Suppressor macrophage (primary cell): ENCODE measurements at places on chromosomes 7 and 10.

GRCh38 chr10:133245439-133246235, 8.0 kb downstream of the VENTX start:
- no peak for DNase-seq

DNA sequence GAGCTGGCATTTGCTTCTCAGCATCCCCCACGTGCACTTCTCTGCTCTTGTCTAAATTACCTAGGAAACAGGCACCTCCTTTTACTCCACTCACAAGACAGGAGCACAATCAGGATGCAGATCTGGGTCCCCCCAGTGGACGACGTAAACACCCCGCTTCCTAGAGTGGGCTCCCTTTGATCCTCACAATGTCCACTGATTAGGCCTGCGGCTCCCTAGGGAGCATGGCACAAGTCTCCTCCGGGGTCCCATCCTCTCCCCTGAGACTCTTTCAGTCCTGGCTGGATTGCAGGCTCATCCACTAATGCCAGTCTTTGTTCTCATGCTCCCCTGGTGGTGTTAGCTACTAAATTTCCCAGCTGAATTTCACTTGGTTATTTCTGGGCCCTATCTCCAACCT, 98.3 kb downstream of the GLI3 start:
- no peak for DNase-seq

GRCh38 chr10:63209705-63210104, 76.6 kb downstream of the NRBF2 start:
- DNase-seq: no peak

DNA sequence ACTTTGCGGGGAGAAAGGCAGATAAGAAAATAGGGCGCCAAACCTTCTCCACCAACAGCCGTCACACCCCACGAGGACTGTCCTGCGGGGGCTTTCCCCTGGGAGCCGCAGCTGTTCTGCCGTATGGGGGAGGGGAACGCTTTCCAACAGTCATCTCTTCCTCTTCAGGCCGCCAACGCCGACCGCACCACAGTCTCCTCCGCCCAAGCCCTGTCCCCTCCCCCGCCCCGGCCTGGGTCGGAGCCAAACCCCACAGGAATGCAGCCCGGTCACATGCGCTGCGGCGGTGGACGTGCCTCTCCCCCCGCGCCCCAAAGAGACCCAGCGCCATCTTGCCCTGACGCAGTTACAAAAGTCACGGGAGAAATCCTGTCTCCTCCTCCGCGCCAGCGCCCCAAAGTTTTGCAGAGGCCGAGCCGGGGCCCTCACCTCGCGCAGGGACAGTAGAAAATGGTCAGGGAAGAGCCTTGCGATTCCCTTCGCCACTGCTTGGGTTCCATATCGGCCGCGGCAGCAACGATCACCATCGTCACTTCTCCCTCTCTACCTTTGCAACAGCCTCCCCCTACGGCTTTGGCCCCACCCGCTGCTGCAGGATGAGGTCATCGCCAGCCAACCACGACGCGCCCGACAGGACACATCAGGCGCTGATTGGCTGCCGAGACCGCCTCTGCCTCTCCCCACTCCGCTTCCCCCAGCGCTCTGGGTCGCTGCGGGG, 1.3 kb upstream of the KMT2E start:
- DNase-seq: peak; percentile 100

GRCh38 chr7:105149827-105150226, 135.8 kb downstream of the KMT2E start:
- no peak for DNase-seq

DNA sequence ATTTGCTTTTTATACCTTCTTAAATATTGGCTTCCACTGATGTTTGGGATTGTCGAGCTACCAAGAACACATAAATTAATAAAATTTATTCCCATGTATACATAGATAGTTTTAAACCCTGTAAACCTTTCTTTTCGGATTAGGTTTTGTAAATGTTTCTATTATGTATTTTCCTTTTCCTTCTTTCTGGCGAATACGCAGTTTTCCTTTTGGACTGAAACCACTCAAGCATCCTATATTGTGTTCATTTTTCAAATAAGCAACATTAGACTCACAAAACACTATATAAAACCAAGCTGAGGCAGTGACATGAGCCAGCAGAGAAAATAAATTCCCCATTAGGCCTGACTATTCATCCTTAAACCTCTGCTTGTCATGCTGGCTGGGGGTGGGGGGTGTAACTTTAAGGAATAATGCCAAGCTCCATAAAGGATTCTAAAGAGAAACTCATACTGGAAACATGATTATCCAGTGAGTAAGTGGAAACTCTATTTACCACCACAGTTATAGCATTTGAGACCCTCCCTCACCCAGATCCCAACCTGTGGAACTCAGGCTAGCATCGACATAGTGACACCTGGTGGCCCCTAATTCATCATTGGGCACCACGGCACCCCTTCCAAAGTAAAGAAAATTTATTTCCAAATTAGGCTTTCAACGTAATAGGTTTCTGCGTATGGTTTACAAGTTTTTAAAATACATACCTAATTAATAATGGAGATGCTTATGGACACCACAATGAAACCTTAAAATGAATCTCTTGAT, 86.5 kb upstream of the CELF2 start:
- no peak for DNase-seq

GRCh38 chr10:50823789-50824188, 61.6 kb downstream of the A1CF start:
- DNase-seq: no peak

- DNase-seq: no peak
Measured at GRCh38 chr7:76267107-76267893, 35.2 kb upstream of the HSPB1 start.

- DNase-seq: peak; percentile 80
Measured at GRCh38 chr10:106830471-106830870, 334.0 kb downstream of the SORCS1 start.

DNA sequence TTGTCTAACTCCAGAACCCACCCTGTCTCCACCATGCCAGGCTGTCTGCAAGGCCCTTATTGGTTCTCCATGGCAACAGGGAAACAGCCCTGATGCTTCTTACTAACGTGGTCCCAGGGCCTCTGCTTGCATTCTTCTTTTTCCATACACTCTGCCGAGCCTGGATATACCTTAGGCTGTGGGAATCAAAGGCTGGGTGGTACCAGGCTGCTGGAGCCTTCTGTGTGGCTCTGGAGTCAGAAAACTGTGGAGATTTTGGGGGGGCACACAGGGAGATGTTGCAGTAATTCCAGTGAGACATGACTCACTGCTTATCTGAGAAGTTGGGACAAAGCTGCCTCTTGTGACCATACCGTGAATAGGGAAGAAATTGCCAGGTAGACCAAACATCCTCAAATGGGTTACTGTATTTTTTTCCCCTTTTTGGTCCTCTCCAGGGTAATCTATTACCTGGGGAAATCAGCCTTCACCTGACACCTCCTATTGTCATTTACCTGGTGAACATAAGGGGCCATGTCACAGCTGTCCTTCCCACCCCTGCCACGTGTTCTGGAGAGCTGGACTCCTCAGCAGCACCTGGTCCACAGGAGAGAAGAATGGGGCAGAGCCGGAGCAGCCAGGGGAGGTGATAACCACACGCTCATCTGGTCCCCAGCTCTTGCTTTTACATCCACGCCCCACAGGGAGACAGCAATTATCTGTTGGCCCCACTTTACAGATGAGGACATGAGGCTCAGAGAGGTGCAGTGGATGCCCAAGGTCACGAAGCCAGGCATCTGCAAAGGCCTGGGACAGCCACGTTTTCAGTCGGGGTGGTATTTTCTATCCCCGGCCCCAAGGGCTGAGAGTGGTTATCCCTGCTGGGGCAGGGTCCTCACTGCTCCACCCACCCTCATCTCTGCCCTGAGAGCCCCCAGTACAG, 4.6 kb downstream of the CHST3 start:
- DNase-seq: no peak

DNA sequence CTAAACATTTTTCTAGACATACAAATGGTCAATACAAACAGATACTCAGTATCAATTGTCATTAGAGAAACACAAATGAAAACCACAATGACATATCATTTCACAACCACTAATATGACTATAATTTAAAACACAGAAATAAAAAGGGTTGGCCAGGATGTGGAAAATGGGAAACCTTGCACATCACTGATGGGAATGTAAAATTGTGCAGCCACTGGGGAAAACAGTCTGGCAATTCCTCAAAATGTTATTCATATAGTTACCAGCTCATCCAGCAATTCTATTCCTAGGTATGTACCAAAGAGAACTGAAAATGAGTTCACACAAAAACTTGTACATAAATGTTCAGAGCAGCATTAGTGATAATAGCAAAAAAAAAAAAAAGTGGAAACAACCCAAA, 106.1 kb upstream of the LRRTM3 start:
- no peak for DNase-seq

DNA sequence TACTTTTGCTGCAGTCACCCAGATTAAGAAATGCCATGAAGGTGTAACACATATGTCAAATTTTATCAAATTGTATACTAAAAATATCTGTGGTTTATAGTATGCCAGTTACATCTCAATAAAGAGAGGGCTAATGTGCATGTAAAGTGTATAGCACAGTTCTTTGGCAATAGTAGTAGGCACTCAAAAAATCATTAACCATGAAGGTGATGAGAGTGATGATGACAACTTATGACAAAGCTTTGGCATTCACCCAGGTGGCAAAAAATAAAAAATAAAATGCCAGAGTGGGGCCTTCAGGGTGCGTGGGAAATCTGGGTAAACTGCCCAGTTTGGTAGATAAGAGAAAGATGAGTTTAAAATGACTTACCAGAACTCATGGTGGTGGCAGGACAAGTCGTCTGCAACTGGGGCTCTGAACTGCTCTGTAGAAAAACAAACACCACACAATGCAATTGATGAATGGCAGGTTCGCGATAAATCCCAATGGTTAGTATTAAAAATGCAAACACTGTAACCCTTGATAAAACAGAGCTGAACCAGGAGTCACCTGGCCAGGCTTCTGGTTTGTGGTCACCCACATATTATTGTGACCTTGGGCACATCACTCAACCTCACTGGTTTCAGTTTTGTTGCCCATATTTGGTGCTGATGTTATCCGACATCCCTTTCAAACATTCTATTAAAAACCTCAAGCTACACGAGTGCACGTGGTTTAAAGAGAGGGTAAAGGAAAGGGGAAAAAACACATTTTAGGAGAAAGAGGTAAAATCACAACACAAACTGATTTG, 120.2 kb downstream of the SORBS1 start:
- no peak for DNase-seq
